ENCODE measurements at places on chromosomes 6 and 20. TPM values are rescaled to one million over a fixed set of nuclear protein-coding genes. Genes with fewer than 3 reads are reported as not detected.

UTRN gene
- 94.6 TPM for total RNA-seq

HDGFL1 gene
- not detected for total RNA-seq

OPRM1 gene
- 3.3 TPM for total RNA-seq

MUC21 gene
- total RNA-seq = not detected

SIRPB2 gene
- total RNA-seq = 9.6 TPM

NKAPL gene
- total RNA-seq = 2.9 TPM

RIMS4 gene
- 0.14 TPM for total RNA-seq

KCNS1 gene
- not detected for total RNA-seq

FILIP1 gene
- total RNA-seq = 47.1 TPM

WFDC10B gene
- not detected for total RNA-seq

ENPP4 gene
- total RNA-seq = 16.2 TPM

GSTA1 gene
- not detected for total RNA-seq

BHLHE23 gene
- total RNA-seq = not detected

SEMG1 gene
- not detected for total RNA-seq

WFDC10A gene
- total RNA-seq = not detected

KCNK5 gene
- 7.5 TPM for total RNA-seq

ERGIC3 gene
- 141 TPM for total RNA-seq

MOCS1 gene
- 15.8 TPM for total RNA-seq

ADAM33 gene
- 484 TPM for total RNA-seq

RNASET2 gene
- total RNA-seq = 53.1 TPM

SEL1L2 gene
- total RNA-seq = not detected

CAGE1 gene
- not detected for total RNA-seq

SLC17A5 gene
- total RNA-seq = 12.2 TPM

SPTLC3 gene
- 6.1 TPM for total RNA-seq

SNHG17 gene
- total RNA-seq = 11.8 TPM

FUT9 gene
- 0.54 TPM for total RNA-seq

XKR7 gene
- total RNA-seq = 0.14 TPM

All from sigmoid colon (tissue), 7 donors.